Brain microvascular endothelial cell (primary cell): ENCODE measurements at places on chromosomes 7 and 10.

GRCh38 chr10:116891208-116891607, 41.9 kb downstream of the ENO4 start:
- peak; percentile 95 for DNase-seq

DNA sequence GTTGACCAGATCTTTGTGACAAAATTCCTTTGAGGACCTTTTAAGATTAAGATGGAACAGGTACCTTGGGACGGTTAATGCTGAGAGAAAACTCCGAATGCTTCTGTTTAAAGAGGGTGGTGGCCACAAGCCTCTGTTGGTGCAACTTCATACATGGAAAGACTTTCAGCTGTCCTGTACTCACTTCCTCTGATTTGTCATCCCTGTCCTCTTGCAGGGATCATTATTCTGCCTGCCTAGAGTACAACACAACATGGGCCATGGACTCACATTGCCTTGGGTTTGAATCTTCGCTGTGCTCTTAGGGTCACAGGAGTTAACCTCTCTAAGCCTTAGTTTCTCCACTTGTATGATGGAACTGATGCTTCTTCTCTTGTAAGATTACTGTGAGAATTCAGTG, 75.1 kb downstream of the ENTPD1 start:
- DNase-seq, result no peak

DNA sequence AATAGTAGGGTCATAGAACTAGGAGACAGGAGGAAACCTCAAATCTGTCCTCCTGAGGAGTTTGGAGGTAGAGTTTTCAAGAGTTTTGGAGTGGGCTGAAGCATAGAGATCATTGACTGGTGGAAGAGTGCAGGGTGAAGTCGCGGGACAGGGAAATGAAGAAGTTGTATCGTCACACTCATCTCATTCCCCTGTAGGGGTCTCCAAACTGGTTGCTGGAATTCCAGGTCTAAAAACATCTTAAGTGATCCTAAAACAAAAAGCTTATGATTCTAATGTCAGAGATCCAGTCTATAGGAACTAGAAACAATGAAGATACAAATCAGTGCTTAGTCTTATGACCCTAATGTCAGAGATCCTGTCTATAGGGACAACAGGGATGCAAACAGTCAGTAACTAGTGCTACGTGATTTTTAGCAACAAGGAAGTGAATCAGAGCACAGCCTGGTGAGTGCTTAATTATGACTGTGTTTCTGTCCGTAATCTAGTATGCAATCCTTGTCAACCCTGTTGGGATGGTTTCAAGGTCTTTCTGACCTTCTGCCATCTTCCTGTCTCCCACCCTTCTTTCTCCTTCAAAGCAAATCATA, 139.4 kb downstream of the SKIDA1 start:
- no peak for DNase-seq

DNA sequence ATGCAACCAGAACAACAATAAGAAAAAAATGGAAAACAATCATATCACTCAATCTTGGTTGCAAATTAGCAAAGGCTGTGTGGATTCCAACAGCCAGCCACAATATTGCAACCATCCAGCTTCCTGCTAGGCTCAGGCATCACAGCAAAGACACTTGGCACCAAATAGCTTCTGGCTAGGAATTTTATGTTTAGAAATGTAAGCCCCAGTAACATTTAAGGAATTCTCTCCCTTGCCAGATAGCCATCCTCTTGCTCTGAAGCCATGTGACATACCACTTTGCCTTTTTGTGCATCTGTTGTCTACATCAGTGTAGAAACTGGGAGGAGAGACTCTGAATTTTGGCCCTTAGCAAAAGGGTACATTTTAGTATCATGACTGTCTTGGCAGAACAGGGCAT, 22.2 kb downstream of the MKX start:
- DNase-seq, result no peak

DNA sequence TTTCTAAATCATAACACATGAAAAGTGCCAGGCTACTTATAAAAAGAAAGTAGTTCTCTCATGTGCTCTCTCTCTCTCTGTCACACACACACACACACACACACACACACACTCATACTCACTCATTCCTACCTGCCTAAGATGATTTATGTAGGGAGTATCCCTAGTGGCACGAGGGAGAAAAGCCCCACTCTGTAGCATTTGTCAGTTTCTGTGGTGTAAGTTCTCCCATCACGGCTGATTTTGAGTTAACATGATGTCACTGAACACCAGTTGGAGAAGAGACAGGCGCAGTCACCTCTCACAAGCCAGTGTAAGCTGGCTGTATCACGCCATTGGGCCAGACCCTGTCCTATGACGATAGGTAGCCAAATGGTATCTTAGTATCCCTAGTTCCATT, 395.4 kb downstream of the SFMBT2 start:
- no peak for DNase-seq

- no peak for DNase-seq
Observed at GRCh38 chr7:132450696-132451095, 125.6 kb downstream of the PLXNA4 start.
